ENCODE measurements at places on chromosomes 2 and 18.

- DNase-seq: no peak
Observed at GRCh38 chr2:241671457-241672240, 15.0 kb downstream of the DTYMK start.

GRCh38 chr2:231429901-231430300 is 34.4 kb downstream of the NCL start:
- no peak for DNase-seq

DNA sequence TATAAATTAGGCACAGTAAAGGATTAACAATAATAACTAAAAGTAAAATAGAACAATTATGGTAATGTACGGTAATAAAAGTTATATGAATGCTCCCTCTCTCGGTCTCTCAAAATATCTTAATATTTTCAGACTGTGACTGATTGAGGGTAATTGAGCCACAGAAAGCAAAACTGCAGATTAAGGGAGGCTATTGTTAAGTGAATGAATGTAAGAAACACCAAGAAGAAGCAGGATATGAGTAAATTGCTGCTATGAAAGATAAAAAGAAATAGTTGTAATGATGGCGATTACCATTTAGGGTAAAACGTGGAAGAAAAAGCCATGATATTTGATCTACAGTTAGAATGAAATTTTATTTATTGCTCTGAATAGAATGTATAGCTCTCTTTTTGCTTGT is 24.1 kb downstream of the GULP1 start:
- DNase-seq: no peak

DNA sequence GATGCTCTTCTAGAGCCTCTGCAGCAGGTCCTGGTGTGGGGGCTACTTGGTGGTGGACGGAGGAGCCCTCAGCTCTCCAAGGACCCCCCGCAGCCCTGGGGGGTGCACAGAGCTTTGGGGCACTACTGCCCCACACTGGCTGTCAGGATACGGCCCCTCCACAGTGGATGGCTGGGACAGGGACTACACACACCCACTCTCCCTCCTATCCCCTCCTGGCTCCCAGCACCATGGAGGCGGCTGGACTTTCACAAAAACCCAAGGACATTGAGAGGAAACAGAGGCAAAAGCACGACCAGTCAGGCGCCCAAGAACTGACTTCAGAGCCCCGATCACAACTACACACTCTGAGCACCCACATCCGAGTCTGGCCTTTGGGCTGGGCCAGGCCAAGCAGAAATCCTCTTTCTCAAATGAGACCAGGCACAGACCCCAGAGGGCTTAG is 12.6 kb downstream of the GPR35 start:
- DNase-seq: no peak

DNA sequence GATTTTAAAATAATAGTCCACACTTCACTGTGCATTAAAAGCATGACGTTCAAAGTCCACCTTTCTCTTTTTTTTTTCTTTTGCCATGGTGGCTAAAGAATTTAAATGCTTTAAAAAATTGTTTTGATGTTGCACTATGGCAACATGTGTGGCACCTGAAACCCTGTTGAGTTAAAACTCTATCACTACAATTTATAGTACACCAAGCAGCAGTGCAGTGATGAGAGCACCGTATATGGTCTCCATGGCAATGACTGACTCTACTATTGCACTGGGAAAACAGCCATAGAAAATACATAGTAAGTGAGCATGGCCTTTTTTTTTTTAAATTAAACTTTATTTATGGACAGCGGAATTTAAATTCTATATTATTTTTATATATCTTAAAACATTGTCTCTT is 298.8 kb downstream of the FIGN start:
- no peak for DNase-seq

- no peak for DNase-seq
Observed at GRCh38 chr2:8334866-8335325, 347.0 kb upstream of the ID2 start.

DNA sequence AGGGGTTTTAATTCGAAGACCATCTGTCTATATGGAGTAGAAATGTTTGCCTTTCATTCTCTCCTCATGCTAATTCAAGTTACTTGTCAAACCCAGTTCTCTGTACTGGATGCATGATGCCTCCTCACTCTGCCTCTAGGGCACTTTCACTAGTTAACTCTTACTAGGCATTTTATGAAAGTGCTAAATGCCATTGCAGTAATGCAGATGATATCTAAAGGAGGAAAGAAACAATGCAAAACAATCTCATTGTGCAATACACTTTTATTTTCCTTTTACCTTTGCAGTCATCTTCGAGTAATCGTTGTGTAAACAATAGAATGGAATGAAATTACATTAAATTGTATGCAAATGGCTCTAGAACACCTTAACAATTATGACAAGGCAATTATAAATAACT is 293.6 kb downstream of the STK39 start:
- no peak for DNase-seq

DNA sequence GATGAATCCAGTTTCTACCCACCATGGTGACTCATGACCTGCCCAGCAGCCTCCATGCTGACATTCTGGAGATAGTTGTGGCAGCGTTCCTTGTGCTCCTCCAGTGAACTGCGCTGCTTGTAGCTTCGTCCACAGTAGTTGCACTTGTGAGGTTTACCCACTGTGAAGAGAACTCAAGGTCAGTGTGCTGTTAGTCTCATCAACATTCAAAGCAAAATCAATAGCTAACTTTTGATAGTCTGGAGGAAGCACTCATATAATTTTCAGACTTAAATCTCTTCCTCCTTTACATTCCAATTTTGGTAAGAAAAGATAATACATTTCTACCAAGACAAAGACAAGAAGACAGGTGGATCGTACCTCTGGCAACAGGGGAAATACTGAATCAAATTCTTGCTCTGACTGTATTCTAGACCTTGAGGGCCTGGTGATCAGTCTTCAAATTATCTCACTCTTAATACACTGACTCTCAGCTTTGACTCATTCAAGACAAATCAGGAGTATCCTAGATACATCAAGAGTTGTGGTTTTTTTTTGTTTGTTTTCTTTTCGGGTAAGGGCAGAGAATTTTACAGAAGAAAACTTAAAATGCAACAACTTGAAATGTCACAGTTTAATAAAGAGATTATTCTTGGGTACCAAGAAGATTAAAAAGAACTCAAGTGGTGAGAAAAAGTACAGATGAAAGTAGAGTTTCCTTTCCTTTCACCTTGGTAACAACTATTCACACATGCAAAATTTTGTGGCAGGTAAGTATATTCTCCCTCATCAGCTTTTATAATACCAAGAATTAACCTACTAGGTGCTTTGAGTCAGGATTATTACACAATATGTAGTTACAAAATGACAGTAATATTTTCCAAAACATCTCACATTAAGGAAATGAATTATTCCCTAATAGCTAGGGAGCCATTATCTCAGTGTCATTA is 129.2 kb downstream of the IKZF2 start:
- DNase-seq: peak; percentile 84

Data from EL (cell line).